Ovary (tissue), 10 donors: ENCODE measurements at places on chromosomes 1 and 21.
A peak's percentile ranks its signal among the peaks of the same experiment; 100 is the strongest.

GRCh38 chr1:217369271-217369981 lies 261.5 kb downstream of the GPATCH2 start:
- no peak for DNase-seq

- no peak for DNase-seq
Measured at GRCh38 chr1:65421351-65422025, 1.0 kb downstream of the LEPR start.

GRCh38 chr1:9319789-9320519 lies 27.3 kb downstream of the SPSB1 start:
- DNase-seq: no peak

DNA sequence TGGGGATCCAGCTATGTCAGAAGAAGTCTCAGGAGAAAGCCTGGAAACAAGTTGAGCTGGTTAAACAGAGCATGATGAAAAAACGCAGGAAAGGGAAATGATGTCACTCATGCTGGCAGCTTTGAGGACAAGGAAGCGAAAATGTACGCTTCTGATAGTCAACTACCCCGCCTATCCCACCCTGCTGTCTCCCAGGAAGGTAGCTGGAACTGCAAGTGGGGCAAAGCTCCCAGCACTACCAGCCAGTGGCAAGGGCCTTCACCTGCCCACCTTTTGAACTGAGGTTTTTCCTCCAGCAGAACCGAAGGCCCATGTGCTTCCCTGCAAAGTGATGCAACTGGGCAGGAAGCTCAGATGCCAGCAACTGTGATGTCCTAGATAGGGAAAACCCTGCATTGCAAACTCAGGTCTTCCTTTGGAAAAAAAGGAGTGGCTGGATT lies 6.3 kb upstream of the IL20 start:
- DNase-seq: no peak

- DNase-seq: no peak
Measured at GRCh38 chr1:10765734-10766478, 30.5 kb downstream of the CASZ1 start.

DNA sequence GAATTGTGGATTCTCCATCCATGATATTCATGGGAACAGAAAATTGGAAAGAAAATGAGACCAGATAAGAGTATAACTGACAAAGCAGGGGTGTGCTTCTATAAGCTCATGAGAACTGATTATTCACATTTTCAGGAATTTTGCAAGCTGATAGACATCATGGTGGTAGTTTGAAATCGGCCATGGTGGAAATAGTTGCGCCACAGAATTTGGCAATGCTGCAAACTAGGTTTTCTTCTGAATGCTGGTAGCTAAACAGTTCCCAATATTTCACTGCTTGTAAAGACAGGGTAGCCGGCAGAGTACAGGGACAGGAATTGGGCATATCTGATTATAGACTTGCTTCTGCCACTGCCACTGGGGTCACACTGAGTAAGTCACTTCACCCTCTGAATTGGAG lies 151.1 kb downstream of the PLXNA2 start:
- no peak for DNase-seq

DNA sequence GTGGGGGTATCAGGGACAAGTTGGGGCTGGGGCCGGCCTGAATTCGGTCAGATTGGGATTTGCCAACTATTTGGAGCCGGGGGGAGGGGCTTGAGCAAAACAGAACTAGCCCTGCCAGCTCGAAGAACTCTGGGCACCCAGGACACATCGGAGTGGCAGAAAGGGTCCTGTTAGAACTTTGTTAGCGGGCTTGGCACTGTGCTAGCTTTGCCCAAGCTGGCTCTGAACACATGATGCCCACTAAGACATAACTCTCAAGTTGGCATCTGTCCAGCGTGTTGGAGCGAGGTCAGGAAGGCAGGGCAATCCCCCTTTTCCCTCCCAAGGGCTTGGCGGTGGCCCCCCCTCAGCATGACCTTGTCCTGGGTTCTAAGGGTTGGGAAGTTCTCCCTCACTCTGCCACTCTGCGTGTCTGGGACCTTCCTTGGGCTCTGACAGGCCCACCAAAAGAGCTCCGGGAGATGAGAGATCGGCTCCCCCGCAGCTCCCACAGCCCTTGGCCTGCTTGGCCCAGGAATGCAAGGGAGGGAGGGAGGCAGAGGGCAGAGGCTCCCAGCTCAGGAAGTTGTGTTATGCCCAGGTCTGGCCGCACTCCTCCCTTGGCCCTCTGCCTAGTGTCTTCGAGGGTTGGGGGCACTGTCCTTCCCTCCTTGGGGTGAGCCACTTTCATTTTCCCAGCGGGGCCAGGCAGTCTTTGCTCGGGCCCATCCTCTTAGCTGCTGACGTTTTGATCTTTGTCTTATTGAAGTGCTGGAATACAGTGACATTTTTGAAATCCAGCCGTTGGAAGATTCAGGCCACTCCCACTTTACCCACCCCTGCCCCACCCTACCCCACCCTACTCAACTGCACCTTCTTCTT lies 1.2 kb downstream of the LMNA start:
- DNase-seq: peak; percentile 74

DNA sequence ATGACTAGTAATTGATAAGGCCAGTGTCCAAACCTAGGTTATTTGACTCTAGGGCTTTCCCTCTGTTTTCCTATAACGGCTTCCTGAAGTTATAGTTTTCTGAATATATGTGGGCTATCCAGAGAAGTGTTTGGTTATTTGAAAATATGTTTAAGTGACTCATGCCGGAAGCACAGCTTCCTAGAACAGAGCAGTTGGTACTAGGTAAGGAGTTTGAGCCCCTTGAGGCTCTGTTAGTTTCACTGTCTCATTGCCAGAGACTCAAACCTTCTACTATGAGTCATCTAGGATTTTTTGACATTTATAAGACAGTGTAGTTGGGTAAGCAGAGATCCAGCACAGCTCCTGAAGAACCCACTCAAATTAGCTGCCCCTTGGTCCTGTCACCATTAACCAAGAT lies 27.1 kb upstream of the LEPR start:
- DNase-seq: no peak

DNA sequence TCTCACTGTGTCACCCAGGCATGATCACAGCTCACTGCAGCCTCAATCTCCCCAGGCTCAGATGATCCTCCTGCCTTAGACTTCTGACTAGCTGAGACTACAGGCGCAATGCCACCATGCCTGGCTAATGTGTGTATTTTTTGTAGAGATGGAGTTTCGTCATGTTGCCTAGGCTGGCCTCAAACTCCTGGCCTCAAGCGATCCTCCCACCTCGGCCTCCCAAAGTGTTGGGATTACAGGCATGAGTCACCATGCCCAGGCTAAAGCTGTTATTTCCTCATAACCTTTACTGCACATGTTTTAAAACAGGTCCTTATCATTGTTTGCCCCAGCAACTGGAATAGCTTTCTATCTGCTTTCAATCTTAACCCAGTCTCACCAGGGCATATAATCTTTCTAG lies 2.9 kb downstream of the SARS1 start:
- no peak for DNase-seq

DNA sequence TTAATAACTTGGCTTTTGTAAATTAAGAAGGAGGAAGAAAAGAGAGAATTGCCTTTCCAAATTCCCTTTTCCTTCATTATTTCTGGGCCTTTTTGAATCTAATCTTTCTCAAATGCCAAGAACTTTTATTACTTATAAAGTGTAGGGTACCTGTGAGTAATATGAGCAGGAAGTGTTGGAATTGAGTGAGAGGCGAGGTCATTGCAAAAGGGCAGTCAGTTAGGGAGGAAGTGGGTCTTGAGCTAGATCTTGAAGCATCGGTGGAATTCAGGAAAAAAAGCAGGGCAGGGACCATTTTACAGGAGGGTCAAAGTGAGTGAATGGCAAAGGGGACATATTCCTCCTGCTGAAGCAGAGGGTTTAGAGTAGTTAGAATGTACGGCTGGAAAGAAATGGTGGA lies 23.4 kb downstream of the DDI2 start:
- DNase-seq: no peak

DNA sequence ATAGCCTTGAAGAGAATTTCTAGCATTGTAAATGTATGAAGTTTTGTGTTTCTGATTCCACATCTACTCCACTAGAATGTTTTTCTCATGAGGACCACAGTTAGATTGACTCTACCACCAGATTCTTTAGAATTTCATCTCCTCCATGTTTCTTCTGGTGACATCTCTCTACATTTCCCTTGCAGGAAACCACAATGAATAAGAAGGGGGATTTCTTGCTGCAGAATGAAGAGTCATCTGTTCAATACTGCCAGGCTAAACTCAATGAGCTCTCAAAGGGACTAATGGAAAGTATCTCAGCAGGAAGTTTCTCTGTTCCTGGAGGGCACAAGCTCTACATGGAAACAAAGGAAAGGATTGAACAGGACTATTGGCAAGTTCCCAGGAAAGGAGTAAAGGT lies 18.6 kb downstream of the GBP6 start:
- DNase-seq: no peak

DNA sequence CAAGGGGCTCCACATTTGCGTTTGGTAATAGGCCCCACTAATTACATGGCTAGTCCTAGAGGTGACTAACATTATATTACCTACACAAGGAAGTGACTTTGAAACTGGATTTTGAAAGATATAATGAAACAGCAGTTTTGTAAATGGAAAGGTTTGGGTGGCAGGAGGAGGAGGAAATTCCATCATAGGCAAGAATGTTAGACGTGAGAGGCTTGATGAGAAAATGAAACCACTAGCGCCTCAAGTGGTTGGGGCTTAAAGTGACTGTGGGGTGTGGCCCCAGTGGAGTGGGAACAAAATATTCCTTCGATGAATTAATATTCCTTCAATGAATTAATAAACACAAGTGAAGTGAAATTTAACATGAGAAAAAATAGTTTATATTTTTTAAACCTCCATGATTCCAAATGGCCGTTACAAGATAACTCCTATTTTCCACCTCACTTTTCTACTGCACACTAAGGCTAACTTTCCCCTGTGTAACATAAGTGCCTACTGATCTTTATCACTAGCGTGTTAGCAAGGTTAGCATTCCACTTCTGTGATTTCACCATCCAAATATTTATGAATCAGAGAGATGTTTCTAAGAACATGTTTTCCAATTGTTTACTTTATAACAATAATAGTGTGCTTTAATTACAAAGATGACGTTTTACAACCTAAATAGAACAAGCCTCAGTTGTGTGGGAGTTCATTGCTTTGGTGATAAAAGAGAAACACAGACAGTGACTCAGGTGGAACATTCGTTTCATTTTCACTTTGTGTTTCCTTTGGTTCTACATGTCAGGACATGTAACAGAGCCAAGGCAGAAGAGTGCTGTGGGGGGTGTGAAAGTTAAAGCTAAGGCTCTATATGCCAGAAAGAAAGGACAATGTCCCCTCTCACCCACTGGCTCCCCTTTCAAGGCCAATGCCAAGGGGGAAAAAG lies 12.5 kb upstream of the ATF3 start:
- DNase-seq: no peak

DNA sequence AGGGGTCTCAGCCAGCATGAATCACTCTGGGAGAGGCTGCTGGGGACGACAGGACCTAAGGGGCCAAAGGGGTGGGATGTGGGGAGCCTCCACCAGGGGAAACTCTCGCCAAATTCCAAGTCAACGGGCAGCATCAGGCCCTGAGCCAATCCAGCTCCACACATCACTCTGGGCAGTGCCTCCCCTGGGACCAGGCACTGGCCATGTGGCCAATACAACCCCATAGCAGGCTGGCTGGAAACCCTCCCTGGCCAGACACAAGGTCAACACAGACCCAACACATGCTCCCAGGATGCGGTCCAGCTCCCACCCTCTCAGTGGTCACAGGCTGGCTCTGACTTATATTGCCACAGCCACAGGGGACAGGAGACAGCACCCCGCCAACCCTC lies 60.0 kb downstream of the MEGF6 start:
- no peak for DNase-seq

DNA sequence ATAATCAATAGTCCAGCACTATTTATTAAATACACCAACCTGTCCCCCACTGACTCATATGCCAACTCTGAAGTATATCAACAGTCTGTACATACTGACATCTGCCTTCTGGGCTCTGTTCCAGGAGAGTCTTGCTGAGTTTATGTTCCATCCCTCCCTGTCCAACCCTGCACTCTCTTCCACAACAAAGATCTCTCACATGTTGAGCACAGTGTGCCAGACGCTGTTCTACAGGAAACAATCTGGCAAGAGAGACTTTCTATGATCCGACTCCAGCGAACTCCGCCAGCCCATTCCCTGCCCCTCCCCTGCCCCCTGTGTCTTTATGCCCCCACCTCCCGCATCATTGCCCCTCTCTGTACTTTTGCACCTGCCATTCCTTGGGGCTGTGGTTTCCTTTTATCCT lies 3.4 kb downstream of the LACTBL1 start:
- no peak for DNase-seq
